Breast epithelium (tissue), 4 donors: ENCODE measurements at places on chromosomes 3 and 15. TPM values are rescaled to one million over a fixed set of nuclear protein-coding genes. Genes with fewer than 3 reads are reported as not detected.

Gene CDCP1
- total RNA-seq: 11.3 TPM

Gene TOMM70
- total RNA-seq: 59.7 TPM

Gene CD80
- 0.96 TPM for total RNA-seq

Gene FRMD5
- total RNA-seq: 0.66 TPM

Gene GOLGA8S
- not detected for total RNA-seq

Gene GPR171
- total RNA-seq: 0.48 TPM

Gene LRTM1
- not detected for total RNA-seq

Gene GATM
- total RNA-seq: 22.8 TPM
